ENCODE measurements at places on chromosomes 11 and 22. TPM values are rescaled to one million over a fixed set of nuclear protein-coding genes. Genes with fewer than 3 reads are reported as not detected.

- DNase-seq: no peak
Observed at GRCh38 chr11:36485298-36486002, 24.6 kb downstream of the TRAF6 start.

- DNase-seq: no peak
Observed at GRCh38 chr22:50437511-50438304, 37.1 kb downstream of the SBF1 start.

GRCh38 chr11:62823677-62824076 is 8.2 kb downstream of the STX5 start:
- DNase-seq: no peak

The CRYBA4 gene
- polyA plus RNA-seq: not detected
